ENCODE measurements at places on chromosomes 2 and 18.
A peak's percentile ranks its signal among the peaks of the same experiment; 100 is the strongest.

DNA sequence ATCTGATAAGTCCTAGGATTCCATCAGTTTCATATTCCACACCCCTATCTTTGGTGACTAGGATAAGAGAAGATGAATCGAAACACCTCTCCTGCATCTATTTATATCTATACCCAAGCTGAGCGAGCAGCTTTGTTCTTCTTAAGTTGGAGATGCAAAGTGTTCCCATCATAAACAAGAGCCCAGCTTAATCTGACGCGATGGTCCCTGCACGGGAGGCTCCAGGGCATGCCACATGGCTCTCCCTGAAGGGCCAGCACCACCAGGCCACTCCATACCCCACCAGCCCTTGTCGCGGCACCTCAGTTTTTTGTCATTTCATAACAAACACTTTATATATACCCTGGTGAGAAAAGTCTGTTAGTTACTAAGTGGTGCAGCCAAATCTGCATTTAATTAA is 255.3 kb downstream of the L3MBTL4 start:
- no peak for DNase-seq

- no peak for DNase-seq
Measured at GRCh38 chr2:136306836-136307235, 188.9 kb upstream of the CXCR4 start.

DNA sequence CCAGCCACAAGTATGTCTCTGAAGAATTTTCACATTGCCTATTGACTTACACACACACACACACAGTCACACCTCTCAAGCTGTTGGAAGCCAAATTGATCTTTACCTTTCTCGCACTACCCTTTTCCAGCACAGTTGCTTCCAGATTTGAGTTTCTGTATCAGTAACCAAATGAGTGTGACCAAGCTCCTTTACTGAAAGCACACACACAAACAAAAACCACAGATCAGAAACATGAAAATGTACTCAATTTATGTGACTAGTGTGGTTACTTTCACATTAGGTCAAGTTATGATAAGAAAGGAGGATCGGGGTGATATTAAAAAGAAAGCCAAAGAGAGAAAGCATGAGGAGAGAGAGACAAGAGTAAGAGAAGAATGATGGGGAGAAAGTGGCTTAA is 993.9 kb upstream of the POU3F3 start:
- DNase-seq: no peak

GRCh38 chr2:161208527-161209139 is 48.4 kb downstream of the TANK start:
- no peak for DNase-seq

GRCh38 chr2:226742347-226742746 is 57.3 kb downstream of the IRS1 start:
- DNase-seq: no peak

DNA sequence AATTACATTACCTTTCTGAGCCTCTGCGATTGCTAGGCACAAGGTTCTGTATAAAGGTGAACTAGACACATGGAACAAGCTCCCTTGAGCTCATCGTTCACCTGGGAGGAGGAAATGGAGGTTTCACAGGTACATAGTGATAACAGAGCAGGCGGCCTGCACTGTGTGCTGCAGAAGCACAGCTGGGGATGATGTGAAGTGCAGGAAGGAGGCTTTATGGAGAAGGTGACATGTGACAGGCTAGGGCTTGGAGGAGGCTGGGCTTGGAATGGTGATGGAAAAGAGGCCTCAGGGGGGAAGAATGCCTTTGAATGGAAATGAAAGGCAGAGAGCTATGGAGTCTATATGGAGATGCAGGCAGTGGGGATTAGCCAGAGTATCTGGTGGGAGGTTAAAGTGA is 22.9 kb downstream of the MARCHF4 start:
- DNase-seq: no peak

DNA sequence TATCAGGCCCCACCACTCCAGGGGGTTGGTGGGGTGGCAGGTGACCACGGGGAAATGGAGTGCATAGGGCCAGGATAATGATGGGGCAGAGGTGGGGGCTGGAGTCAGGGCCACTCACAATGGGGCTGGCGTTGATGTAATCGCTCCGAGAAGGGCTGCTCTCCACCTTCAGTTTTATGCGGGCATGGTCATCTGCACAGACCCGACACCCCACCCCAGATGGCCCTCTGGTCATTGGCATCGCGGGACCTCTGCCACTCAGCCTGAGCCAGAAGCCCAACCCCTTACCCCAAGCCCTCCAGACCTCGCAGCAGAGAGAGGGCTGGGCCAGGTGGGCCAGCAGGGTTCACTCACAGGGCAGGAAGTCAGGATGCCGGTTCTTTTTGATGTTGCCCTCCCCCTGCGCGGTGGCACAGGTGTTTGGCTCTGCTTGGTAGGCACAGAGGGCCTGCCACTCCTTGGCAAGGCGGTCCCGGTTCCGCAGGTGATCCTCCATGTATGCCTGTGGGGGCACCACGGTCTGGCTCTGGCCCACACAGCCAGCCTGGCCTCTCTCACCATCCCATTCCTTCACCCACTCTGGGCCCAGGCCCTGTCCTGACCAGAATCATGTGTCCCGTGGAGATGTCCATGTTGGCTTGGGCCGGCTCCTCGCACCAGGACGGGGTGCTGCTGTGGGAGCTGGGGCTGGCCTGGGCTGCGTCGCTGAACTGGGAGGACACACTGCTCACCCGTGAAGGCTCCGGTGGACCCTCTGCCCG is 12.4 kb downstream of the PTPRN start:
- no peak for DNase-seq

- DNase-seq: no peak
Measured at GRCh38 chr2:106095478-106096298, 98.4 kb downstream of the UXS1 start.

DNA sequence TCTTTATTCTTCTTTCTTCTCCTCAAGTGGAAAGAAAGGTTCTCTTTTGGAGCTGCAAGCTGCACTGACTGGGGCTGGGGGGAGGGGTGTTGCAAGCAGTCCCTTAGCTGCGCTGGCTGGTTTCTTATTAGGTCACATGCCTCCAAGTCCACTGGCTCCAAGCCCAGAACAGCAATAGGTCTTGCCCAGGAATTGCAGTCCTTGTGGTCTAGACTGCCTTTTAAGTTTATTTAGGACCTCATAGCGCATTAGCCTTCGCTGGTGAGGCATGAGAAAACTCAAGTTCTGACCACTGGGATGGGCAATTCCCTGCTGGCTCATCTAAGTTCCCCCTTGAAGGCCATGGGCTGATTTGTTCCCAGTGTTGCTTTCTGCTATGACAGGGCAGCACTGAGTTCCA is 138.6 kb upstream of the SCN7A start:
- no peak for DNase-seq

GRCh38 chr18:21686282-21687105 is 18.1 kb downstream of the ABHD3 start:
- no peak for DNase-seq

DNA sequence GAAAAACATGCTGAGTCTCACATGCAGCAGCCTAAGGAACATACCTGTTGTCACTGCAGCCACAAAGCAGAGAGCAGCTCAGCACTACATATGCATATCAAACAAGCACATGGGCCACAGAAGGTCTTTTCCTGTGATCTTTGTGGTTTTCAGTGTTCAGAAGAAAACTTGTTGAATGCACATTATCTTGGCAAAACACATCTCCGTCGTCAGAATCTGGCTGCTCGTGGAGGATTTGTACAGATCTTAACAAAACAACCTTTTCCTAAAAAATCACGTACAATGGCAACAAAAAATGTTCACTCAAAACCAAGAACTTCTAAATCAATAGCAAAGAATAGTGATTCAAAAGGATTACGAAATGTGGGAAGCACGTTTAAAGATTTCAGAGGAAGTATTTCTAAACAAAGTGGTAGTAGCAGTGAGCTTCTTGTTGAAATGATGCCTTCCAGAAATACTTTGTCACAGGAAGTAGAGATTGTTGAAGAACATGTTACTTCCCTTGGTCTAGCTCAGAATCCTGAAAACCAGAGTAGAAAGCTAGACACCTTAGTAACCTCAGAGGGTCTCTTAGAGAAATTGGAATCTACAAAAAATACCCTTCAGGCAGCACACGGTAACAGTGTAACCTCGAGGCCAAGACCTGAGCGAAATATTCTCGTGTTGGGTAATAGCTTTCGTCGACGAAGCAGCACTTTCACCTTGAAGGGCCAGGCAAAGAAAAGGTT is 34.1 kb downstream of the ZNF407 start:
- no peak for DNase-seq

- peak; percentile 2 for DNase-seq
Measured at GRCh38 chr2:43576981-43577892, 18.6 kb downstream of the THADA start.

GRCh38 chr2:124915567-124915966 is 890.5 kb downstream of the CNTNAP5 start:
- no peak for DNase-seq

DNA sequence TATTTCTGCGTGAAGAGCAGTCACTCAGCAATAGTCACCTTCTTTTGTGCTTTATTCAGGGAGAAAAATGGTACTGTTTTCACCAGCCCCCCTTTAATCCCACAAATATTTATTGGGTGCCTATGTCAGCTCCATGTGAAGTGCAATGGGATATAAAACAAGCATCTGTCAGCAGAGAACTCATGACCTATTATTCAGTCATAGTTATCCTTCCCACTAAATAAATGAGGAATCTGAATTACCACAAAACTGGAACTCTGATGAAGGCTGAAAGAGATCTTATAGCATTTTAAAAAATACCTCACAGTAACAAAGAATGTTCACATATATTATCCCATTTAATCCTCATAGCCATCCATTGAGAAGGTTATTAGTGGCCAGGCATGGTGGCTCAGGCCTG is 45.8 kb downstream of the DHX57 start:
- no peak for DNase-seq

- DNase-seq: no peak
Measured at GRCh38 chr2:176493909-176494308, 224.7 kb downstream of the MTX2 start.

DNA sequence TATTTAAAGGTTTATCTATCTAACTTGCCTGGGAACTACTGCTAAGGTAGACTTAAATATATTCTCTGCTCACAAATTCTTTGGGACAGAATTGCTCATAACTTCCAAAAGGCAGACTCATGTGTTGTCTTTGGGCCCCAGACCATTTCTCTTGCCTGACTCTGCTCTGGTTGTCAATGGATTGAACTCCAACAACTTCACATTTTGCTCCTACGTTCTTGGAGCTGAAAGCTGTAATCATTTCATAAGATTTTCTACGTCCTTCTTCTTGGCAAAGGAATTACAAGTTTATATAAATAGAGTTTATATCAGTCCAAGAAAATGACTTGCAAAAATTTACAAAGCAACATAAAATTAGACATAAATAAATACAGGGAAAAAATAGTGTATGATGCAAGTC is 32.9 kb upstream of the PPM1B start:
- DNase-seq: no peak

- no peak for DNase-seq
Measured at GRCh38 chr2:159797543-159798375, at the start of gene CD302. CD302 (minus strand) TSS chr2:159798208; CDS start chr2:159798198, 10 bp downstream.

DNA sequence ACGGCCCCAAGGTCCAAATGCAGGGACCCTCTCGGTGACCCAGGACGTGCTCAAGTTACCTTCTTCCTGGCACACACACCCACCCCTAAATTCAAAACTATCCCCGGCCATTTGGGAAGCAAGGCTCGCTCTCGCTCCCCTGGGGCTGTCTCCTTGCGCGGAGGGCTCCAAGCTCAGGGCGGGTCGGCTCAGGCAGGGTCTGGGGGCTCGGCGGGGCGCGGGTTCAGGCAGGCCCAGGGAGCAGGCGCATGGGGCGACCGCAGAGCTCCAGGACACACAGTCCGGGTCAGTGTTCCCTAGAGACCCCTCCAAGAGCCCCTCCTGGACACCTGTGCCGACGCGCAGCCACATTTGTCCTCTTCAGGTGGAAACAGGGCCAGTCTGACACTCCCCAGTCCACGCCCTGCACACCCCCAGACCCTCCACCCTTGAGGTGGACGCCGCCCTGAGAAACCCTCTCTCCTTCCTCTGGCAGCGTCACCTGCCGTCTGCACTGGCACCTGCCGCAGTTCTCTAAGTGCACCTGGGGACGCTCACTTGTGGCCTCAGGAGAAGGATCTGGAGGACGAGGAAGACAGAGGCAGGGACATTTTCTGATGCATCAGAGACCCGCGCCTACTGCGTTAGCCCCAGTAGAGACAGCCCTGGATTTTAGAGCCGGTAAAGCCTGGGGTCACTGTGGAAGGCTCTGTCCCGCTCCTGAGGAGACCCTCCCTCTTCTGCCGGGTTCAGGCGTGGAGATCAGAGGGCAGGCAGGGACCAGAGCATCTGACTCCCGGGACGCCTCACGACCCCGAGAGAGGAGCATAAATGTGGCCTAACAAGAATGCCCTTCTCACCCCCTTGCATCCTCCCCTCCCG is 138.8 kb downstream of the TWIST2 start:
- DNase-seq: no peak

DNA sequence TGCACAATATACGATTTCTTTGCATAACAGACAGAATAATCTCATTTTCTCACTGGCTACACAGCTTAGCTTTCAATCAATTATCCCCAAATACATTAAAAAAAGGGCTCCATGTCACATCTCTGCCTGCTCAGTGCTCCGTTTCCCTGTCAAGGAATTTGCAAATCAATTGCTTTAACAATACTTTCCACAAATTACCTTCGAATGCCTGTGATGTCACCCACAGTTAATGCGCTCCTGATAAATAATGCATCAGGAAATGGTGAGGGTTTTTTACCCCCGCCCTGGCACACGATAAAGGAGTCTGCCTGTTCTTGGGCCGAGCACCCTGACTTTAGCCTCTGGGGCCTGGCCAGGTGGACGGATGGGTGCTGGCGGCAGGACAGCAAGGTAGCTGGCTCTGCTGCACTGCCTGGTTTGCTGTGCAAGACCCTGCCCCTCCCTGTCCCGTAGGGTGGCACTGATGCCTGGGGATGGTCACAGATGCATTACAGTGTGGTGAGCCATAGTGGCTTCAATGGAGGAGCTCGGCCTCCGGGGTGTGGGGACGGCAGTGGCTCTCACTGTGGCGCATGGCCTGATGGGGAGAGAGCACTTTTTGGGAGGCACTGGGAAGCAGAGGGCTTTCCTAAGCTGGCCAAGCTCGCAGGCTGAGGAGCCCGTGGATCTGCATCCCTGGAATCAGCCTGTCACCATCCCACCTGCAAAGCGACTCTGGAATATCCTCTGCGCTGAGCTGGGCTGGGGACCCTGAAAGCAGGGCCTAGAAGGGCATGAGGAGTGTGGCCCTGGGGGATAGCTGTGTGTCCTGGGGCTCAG is 88.3 kb upstream of the HS6ST1 start:
- DNase-seq: no peak

All from NCI-H526 treated with DMSO at 0.1 percent for 48 hours (cell line).